T-cell (primary cell): ENCODE measurements at places on chromosomes 11 and 22. TPM values are rescaled to one million over a fixed set of nuclear protein-coding genes. Genes with fewer than 3 reads are reported as not detected.

XKR3 gene
- not detected for total RNA-seq

CARNS1 gene
- total RNA-seq = 11.2 TPM

CEP126 gene
- 1.6 TPM for total RNA-seq

GLYAT gene
- not detected for total RNA-seq

PKNOX2 gene
- total RNA-seq = not detected

CSRP3 gene
- total RNA-seq = not detected

RFPL3 gene
- total RNA-seq = not detected

CCDC157 gene
- total RNA-seq = 4.6 TPM

OR51B2 gene
- total RNA-seq = not detected

SOX10 gene
- not detected for total RNA-seq

SCGB1A1 gene
- total RNA-seq = 3.2 TPM

MISFA gene
- not detected for total RNA-seq
